ENCODE measurements at places on chromosomes 11 and 22. TPM values are rescaled to one million over a fixed set of nuclear protein-coding genes. Genes with fewer than 3 reads are reported as not detected.

GRCh38 chr11:33437529-33437928 is 180.3 kb downstream of the HIPK3 start:
- peak; percentile 55 for DNase-seq

The SLC6A5 gene
- not detected for total RNA-seq

GRCh38 chr11:44950031-44950624 is 555 bp downstream of the TP53I11 start:
- DNase-seq = no peak

DNA sequence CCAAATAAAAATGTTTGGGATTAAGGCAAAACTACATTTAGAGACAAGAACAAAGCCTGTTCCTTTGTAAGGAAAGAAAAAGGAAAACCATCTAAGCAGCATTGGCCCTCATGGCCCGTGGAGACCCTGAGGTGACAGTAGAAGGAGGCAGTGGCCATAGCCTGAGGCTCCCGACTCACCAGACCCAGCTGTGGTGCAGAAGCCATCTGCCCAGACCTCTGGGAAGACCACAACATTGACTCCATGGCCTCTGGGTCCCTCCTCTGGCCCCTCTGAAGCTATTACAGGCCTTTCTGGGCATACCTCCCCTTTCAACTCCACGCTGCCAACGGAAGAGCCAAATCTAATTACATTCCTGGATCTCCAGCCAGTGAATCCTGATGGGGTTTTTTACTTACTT is 6.4 kb downstream of the PRAME start:
- no peak for DNase-seq

- DNase-seq = no peak
Observed at GRCh38 chr22:17258015-17258787, 39.0 kb upstream of the ADA2 start.

GRCh38 chr22:17655289-17655688 is 16.7 kb downstream of the BCL2L13 start:
- no peak for DNase-seq
